ENCODE measurements at places on chromosomes 16 and 17.

DNA sequence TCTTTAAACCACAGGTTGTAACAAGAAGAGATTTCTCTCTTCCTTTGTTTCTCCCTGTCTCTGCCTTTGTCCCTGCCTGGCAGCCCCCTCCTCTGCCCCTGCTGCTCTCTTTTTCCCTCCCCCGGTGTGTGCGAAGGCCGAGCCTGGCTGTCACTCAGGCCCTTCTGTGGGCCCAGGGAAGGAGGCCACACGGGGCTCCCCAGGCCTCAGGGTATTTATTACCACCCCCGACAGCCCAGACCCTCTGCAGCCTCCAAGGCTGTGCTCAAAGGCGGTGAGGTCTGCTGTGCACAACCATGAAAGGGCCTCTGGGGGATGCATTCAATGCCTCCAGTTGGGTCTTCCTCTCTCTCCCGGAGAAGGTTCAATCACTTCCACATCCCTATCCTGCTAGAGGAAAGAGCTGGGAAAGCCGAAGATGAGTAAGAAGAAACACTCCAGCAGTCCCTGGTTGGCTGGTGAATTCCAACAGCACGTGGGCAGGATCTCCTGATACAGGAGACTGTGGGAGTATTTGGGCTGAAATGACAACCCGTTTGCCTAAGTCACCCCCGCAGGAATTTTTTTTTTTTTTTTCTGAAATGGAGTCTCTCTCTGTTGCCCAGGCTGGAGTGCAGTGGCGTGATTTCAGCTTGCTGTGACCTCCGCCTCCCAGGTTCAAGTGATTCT lies 34.2 kb downstream of the ZNF423 start:
- DNase-seq: no peak

DNA sequence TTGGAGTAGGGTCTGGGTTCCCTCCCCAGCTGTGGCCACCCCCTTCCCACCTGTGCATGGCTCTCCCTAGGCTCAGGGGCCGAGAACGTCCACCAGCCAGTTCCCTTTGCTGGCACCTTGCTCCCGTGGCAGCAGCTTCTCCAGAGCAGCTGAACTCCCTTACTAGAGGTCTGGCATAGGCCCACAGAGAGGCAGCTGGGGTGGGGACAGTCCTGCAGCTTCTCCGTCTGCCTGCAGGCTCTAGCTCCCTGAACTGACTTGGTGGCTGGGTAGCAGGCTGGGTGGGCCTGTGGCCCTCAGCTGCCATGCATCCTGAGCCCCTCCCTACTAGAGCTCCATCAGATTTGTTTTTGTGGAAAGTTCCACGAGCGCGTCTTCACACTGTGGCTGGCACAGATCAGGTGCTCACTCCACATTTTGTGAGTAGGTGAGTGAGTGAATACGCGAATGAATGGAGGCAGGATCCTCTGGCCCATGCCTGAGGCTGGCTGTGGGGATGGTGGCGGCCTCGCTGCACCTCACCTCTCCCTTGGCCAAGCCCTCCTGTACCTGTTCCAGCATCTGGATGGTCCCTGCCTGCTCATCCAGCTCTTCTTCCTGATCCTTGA lies 51.3 kb downstream of the PIPOX start:
- no peak for DNase-seq

GRCh38 chr16:65601781-65602180 lies 479.9 kb upstream of the CDH11 start:
- no peak for DNase-seq

DNA sequence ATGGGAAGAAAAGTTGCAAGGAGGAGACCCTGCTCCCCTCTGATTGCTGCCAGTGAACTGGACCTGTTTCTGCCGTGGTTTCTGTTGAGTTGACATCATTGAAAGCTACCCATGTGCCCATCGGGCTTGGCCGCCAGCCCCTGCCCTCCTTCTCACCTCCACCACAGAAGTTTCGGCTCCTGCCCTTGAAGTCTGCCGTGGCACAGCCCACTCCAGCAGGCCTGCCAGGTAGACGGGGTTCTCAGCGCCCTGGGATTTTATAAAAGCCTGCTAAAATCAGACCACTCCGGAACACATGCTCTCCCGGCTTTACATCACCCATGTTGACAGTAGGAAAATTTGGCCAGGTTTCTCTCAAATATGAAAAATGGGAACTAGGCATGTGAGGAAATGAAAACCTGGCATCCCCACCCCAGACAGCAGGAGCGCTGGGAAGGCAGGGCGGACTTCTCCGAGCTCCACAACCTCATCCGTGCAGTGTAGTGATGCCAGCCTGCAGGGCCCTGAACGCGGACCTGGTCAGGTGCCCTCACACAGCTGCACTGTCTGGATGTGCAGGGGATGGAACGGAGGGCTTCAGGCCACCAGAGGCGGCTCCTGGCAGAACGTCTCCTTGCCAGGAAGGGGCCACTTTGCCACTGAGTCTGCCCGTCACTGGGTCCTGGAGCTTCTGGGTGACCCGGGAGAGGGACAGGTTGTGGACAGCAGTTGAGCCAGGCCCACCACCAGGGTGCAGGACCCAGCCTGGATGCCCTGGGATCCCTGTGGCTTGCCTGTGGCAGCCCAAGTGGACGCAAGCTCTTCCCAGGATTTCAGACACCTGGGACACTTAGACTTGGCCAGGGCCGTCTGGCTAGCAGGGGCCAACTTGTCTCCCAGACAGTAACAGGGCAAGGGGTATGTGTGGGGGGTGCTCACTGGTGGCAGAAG lies 6.9 kb upstream of the GSE1 start:
- DNase-seq: no peak

DNA sequence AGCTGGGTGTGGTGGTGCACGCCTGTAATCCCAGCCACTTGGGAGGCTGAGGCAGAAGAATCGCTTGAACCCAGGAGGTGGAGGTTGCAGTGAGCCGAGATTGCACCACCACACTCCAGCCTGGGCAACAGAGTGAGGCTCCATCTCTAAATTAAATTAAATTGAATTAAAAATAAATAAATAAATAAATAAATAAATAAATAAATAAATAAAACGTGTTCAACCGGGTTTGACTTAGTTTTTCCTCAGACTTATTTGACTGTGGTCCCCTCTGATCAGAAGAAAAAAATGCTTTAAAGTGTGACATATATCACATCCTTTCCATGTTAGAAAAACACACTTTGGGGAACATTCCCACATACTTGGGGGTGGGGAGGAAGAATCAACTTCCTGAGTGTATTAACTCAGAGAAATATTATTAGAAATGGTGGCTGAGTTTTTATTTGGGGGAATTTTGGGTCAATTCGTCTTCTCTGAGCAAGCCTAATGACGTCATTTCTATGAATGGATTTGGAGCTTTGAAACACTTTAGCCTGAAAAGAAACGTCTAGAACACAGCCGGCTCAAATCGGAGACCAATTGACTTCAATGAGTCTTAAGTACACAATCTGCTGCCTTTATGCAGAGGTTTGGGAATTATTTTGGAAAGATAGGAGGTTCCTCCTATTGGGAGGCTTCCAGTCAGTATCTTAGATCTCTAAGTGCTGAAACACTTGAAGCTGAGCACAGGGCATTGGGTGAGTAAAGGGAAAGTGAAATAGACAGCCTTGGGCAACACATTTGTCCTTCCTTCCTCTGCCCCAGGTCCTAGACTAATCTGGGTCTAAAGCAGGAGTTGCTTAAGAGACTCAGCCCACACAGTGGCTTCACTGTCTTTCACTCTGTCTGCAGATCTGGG lies 132.6 kb downstream of the PITPNC1 start:
- no peak for DNase-seq

DNA sequence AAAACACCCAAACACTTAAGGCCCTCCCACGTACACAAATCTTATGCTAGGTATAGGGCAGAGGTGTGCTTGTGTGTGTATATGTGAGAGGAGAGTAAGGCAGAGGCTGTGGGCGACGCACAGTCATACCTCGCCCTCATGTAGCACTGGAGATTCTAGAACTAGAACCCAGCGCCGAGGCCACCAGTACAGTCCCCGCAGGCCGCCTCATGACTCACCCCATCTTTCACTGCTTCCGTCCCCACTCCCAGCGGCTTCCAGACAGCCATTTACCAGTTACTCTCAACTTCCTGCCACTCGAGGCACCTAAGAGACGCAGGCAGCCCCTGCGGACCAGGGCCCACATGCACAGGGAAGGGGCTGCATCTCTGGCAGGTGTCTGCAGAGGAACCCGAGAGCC lies 23.2 kb upstream of the CYTH1 start:
- DNase-seq: no peak

DNA sequence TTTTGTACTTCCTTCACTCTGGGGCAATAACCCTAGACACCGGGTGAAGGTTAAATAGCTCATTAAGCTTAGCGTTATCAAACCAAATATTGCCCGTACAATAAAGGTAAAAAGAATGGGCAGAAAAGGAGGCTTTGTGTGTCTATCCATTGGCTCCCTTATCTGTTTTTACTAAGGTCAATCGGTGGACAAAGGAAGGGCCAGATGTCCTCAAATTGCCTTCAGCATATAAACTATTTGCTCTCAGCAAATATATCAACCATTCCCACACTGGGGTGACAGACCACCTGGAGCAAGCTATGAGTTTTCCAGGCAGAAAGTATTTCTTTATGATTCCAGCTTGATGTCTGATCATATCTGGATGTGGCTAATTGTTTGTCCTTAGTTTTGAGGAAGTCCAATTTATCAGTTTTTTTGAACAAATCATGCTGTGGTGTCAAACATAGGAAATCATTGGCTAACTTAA lies 25.3 kb upstream of the WIPI1 start:
- DNase-seq: no peak

DNA sequence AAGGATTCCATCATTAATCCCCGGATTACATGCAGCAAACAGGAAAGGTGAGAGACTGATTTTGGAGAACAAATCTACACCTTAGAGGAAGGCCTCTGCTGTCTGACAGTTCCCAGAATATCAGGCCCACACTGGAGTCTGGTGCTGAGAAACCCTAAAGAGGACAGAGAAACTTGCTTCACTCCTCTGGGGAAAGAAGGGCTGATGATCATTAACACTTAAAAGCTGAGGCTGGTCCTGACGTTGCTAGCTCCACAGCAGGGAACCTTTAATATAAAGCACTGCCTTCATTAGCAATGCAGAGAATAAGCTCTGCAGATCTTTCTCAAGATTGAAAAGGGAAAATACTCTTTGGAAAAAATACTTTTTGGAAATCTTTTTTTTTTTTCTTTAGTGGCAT lies 1472.4 kb upstream of the GOT2 start:
- no peak for DNase-seq

DNA sequence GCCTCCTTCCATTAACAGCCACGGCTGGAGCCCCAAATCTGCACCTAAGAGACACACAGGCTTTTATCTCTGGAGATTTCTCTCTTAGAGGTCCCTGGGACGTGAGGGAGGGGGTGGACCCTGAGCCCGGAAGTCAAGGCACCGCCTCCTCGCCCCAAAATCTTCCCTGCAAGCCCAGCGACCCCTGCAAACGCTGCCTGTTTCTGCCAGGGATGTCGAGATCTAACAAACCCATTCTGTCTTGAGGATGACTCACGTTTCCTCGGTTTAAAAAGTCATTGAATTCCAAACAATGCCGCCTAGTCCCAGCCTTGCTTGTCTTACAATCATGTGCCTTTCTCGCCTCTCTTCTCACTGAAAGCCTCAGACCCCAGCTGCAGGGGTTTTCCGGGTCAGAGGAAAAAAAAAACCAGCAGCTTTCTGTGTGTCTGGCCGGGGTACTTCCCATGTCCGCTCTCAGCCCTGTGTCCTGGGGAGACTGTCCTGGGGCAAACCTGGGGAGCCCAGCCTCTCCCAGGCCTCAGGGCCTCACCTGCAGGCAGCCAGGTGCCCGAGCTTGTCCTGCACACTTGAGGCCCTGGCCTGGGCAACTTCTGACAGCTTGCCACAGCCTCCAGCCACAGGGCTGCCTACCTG lies 15.4 kb downstream of the ARL2BP start:
- no peak for DNase-seq

DNA sequence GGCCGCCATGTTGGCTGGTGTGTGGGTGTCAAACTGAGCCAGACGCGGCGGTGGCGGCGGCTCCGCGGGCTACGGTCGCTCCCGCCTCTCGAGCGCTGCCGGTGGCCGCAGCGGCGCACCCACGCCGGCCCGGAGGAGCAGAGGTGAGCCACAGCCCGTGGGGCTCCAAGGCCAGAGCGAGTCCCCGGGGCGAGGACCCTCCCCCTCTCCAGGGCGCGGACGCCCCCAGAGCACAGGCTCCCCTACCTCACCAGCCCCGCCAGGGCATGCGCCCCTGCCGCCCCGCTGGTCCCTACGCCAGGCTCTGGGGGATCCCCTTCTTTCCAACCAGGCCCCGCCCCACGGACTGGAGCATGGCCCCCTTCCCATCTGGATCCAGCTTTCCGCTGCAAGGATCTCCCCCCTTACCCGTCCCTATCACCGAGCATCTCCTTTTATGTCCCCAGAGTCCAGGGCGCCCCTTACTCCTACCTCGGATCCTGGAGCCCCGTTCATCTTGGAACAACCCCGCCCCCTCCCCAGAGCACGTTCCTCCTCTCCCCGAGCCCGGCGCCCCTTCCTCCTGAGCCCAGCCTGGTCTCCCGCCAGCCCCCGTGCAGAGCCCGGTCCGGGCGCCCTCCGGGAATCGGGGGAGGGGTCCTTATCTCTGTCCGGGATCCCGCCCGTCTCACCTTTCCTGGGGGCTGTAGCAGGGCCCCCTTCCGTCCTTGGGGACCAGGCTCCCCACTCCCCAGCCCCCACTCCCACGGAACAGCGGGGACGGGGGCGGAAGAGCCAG lies 412 bp downstream of the EPN2 start:
- peak; percentile 27 for DNase-seq

DNA sequence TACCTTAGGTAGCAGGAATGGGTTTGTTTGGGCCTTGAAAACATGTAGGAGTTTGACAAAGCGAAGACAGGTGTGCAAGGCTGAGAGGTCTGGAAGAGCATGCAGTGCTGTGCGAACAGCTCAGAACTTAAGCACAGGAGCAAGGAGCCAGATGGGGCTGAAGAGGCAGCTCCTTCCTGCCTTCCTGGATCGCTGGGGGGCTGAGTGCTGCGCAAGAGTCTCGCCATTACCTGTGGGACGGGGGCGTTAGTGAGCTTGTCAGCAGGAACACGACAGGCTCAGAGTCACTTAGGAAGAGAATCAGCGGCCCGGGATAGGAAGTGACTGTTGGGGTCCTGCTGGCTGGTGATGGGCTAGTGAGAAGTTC lies 464 bp upstream of the MRM1 start:
- DNase-seq: no peak

- DNase-seq: no peak
Measured at GRCh38 chr16:49637933-49638672, 217.8 kb downstream of the ZNF423 start.

- DNase-seq: no peak
Measured at GRCh38 chr16:20074099-20074991, 655 bp upstream of the GPR139 start.

DNA sequence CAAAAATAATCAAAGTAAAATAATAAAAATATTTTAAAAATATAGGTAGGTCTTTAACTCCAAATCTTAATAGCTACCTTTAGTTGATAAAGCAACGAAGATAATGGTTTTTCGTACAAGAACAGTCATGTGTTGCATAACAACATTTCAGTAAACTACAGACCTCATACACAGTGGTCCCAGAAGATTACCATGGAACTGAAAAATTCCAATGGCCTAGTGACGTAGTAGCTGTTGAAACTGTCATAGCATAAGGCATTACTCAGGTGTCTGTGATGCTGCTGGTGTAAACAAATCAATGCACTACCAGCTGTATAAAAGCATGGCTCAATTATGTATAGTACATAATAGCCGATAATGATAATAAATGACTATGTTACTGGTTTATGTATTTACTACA lies 43.9 kb downstream of the CREBBP start:
- DNase-seq: no peak

- no peak for DNase-seq
Measured at GRCh38 chr16:83272843-83273242, 534.9 kb upstream of the HSBP1 start.

- DNase-seq: no peak
Measured at GRCh38 chr16:25656639-25657038, 35.1 kb upstream of the HS3ST4 start.
